GM12864 (cell line): ENCODE measurements at places on chromosomes 5 and 9.

DNA sequence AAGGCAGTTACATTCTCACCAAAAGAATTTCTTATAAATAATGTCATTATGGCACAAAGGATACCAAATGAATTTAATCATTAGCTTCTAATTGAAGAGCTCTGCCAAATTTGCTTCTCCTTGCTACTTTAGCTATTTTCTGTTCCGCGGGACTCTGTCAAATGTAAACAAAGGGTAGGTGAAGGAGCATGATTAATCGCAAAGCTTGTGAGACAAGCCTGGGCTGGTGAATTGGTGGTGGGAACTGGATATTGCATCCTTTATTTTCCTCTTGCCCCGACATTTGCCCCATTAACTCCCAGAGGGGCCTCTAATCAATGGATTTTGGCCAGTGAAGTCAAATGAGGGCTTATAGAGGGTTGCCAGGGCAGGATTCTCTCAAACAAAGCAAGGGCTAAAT lies 234.2 kb upstream of the RFX3 start:
- no peak for DNase-seq

GRCh38 chr5:173201636-173202265 lies 33.3 kb downstream of the NKX2-5 start:
- DNase-seq, result no peak

GRCh38 chr5:133847301-133847700 lies 121.1 kb downstream of the C5orf15 start:
- no peak for DNase-seq

- DNase-seq, result no peak
These were observed 71.0 kb downstream of the NREP start for GRCh38 chr5:111685969-111686368.

- DNase-seq, result no peak
These were observed 68.5 kb downstream of the BNC2 start for GRCh38 chr9:16801871-16802466.

GRCh38 chr5:39337252-39337915 lies 26.9 kb downstream of the C9 start:
- DNase-seq, result no peak

DNA sequence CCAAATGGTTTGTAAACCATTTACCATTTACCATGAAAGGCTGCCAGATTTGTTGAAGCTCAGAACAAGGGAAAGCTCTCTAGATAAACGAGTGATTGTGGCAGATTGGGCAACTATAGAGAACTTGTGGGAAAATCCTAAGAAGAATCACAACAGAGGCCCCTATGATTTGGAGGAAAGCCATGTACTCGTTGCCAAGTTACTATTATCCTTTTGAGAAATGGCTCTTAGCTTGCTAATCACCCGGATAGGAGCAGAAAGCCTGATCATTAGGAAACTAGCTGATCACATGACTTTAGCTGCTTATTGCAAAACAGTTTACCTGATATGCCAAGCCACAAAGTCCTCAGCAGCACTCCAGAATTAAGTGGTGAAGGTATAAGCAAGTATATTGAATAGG lies 23.5 kb upstream of the ATG10 start:
- DNase-seq, result no peak

DNA sequence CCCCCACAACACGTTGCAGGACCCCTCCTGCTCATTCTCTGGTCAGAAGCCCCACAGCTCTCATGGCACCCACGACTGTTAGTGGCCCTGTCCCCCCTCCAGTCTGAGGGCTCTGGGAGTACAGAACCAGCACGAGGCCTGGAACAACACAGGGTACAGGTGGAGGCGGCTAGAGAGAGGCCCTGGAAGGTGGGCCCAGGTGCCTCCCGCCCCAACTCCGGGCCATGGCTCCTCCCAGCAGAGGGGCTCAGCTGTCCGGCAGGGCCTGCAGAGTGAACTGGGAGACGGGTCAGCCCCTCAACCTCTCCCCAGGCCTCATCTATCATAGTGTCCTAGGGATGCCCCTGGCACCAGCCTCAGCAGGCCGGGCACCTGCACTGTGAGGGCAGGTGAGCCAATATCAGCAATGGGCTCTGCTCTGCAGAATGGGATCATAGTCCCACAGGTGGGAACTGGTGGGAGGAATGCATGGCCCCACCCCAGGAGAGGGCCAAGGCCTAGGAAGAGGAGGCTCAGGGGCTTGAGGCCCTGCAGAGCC lies 58.6 kb downstream of the BARX1 start:
- no peak for DNase-seq

DNA sequence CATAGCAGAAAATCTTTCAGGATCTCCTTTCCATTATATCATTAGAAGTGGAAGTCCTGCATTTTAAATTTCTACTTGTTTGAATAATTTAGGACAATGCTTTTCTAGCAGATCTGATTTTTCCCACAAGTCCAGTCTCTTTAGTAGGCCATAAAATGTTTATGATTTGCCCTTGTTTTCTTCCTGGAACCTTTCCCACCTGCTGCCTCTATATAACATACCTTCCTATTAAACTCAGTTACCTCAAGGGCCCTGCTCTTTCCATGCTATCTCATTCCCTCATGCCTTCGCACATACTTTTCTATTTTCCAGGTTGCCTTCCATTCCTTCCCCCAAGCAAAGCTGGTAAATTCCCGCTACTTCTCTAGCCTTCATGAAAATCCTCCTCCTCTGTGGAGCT lies 187.0 kb upstream of the EFNA5 start:
- DNase-seq, result no peak

GRCh38 chr5:57499262-57500050 lies 16.8 kb upstream of the ACTBL2 start:
- DNase-seq, result peak; percentile 10

DNA sequence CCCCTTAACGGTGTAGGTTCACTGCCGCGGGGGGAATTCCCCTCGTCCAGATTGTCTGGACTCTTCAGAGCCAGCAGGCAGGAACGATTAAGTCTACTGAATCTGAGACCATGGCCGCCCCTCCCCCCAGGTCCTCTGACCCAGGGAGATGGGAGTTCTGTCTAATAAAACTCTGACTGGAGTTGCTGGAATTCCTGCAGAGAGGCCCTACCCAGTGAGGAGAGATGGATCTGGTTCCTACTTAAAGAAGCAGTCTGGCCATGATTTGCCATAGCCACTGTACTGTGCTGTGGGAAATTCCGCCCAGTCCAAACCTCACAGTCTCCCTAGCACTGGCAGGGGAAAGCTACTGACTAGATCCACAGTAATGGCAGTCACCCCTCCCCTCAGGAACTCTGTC lies 237.7 kb upstream of the RASA1 start:
- DNase-seq, result no peak

DNA sequence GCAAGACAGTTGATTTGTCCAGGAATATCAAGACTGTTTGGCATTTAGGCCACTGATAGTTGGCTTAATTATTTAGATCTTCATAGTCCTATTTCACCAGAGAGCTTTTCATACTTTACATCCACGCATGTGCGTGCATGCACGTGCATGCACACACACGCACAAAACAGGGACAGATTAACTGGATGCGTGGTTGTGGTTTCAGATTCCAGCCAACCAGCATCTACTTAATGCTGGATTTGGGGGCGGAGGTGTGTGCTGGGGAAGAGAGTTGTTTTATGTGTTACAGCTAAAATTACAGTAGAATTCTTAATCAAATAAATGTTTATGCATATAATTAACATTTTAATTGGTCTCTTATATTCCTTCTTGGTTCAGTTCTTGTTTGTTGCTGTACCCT lies 7.3 kb downstream of the RNF14 start:
- no peak for DNase-seq

- no peak for DNase-seq
These were observed 131.7 kb downstream of the DENND1A start for GRCh38 chr9:123798195-123798594.

DNA sequence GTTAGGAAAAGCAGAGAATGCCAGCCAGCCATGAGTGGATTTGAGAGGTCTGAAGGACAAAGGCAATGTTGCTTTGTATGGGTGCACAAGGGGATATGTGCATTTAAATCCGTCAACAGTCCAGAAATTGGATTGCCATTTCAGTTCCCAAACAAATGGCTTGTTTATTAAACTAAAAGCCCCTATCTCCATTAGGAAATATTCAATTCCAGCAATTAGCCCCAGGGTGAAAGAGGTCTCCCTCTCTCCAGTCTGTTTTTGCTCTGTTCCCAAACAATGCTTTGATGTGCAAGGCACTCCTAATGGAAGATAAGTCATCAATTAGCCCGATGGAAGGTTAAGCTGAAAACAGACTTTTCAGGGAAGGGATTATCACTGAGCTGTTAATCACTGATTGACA lies 101.3 kb downstream of the C9orf152 start:
- no peak for DNase-seq

GRCh38 chr5:146342519-146342881 lies 3.9 kb downstream of the POU4F3 start:
- no peak for DNase-seq

DNA sequence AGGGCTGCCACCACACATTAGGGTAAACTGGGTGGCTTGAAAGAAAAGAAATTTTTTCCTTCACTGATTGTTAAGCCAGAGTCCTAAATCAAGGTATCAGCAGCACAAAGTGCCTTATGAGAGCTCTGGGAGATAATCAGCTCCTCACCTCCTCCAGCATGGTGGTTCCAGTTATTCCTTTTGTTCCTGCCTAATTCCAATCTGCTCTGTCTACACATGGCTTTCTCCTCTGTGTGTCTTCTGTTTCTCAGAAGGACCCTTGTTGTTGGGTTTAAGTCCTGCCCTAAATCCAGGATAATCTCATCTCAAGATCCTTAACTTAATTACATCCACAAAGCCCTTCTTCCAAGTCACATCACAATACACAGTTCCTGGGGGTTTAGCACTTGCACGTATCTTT lies 1352.0 kb upstream of the CDH9 start:
- no peak for DNase-seq

DNA sequence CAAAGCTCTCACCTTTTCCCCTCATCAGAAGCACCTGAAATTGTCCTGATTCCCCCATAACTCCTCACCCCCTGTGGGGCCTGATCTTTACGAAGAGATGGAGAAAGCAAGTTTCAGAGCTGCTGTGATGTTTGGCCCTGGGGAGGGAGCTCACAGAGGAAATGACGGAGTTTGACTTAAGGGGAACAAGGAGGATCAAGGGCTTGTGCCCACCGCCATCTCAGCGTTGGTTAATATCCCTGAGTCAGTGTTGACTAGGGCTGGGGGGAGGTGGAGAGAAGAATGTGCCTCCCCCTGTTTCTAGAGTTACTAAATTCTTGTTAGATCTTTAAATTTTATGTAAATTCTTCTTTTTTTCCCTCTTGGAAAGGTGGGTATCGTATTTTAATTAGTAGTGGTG lies 27.8 kb downstream of the FGF18 start:
- no peak for DNase-seq

DNA sequence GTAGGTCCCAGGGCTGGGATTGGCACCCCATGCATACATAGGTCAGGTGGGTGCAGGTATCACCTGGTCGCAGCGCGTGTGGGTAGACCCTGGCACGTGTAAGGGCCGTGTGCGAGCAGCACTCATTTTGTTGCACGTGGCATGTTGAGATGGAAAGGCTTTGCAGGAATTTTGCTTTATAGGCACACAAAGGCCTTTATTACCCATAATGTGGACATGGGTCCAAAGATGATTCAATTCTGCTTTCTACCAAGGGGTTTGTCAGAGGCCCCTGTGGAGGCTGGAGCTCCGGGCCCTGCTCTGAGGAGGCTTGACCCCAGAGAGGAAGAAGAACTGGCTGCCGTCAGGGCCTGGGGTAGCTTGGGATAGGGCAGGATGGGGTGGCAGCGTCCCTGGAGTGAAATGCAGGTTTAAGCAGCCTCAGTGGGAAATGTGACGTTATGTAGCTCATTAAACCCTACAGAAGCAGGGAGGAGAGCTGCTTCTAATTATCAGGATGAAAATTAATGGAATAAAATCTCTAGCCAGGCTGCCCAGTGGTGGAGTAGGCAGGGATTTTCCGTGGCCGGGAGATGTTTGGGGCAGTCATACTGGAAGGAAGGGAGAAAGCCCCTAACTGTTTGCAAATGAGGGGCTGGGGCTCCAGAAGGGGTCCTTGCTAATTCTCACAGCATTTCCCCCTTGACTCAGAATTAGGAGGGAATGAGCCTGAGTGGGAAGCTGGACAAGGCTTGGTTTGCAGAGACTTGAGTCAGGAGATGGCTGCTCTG lies 103.3 kb upstream of the PITX1 start:
- DNase-seq, result no peak

GRCh38 chr9:13993632-13994185 lies 320.2 kb downstream of the NFIB start:
- no peak for DNase-seq

DNA sequence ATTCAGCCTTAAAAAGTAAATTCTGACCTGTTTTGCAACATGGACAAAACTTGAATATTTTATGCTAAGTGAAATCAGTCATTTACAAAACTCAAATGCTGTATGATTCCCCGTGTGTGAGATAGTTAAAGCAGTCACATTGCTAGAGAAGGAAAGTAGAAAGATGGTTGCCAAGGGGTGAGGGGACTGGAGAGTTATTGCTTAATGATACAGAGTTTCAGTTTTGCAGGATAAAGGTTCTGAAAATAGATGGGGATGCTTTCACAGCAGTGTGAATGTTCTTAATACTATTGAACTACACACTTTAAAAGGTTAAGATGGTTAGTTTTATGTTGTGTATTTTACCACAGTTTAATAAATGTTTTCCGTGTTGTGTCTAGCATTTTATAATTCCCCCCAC lies 51.2 kb downstream of the SGCD start:
- no peak for DNase-seq

DNA sequence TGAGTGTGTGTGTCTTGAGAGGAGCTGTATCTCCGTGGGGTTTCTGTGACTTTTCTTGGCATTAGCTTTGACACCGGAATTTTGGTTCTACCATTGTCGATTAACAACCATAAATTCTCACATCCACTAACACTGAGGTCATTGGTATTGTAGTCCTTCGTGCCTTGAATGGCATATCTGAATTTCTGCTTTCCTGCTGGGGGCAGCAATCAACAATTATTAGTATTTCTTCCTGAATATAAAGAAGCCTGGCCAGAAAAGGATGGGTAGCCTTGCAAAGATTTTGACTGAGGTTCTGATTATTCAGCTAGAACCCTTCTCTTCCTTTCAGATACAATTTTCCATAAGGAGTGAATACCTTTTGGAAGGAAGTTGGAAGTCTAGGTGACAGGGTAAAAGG lies 33.5 kb upstream of the SHOC1 start:
- no peak for DNase-seq
